ENCODE measurements at places on chromosomes 16 and 17.

GRCh38 chr17:13540546-13540945, 61.2 kb downstream of the HS3ST3A1 start:
- no peak for DNase-seq

DNA sequence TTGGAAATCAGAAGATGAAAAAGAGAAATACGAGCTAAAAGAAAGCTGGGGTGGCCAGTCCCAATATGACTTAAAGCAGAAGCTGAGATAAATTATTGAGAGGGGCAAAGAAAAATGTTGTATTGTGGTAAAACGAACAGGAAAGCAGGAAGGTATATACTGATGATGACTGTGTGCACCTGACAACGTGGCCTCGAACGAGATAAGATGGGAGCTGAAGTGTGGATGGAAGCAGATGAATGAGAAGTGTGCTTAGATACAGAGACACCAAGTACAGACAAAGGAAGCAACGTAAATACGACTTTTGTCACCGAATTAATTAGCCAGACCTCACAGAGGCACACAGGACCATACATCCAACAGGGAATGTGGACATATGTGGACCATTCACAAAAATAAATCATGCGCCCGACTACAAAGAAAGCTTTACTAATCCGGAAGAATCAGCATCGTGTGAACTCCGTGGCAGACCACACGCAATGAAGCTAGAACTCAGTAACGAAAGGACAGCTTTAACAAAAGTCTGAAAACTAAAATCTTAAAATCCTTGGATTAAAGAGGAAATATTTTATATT, 218.7 kb downstream of the RPTOR start:
- no peak for DNase-seq

- DNase-seq = no peak
Observed at GRCh38 chr16:8760021-8760420, 37.4 kb downstream of the TMEM186 start.

DNA sequence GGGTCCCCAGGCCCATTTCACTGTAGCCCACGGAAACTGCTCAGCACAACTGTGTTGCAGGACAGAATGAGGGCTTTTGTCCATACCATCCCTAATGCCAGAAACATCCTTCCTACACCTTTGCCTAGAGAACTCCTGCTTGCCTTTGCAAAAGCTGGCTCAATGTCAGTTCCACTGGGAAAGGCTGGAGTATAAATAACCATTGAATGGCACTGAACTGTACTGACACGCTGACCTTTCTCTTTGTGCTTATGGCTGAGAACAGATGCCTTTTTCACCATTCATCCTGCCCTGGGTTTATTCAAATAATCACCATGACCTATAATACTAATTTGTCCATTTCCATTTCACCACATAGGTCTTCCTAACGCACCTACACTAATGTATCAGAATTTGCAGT, 300.3 kb downstream of the XYLT1 start:
- no peak for DNase-seq

GRCh38 chr16:27181019-27181790, 22.1 kb upstream of the KDM8 start:
- DNase-seq = no peak

- no peak for DNase-seq
Observed at GRCh38 chr17:63516910-63517824, 6.0 kb upstream of the KCNH6 start.

DNA sequence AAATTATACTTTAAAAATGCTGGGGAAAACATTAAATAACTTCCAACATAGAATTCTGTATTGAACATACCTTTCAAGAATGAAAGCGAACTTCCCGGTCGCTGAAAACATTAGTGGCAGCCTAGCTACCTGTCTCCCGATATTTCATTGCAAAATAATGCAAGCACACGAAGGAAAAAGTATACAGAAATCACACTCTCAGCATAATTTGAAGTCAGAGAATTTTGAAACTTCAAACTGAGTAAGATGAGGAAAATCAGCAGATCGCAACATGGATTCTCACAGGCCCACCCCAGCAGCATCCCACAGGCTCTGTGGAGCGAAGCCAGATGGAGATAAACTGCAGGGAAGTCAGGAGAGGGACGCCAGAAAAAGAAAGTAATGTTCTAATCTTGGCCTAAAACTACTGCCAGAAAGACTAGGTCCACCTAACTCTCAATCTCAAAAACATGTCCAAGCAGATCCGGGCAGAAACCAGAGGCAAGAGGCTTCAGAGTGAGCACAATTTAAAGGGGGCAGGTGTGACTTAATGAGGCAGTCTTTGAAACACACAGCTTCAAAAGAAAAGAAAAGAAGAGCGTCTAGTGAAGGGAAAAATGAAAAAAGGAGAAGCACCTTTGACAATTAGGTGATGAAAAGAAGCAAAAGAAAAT, 4.8 kb upstream of the GOSR1 start:
- no peak for DNase-seq

- no peak for DNase-seq
Observed at GRCh38 chr17:18377437-18378204, at the start of gene EVPLL. TSS of gene EVPLL (plus strand) at chr17:18377778. CDS start at chr17:18380938, 3,160 bp downstream.

DNA sequence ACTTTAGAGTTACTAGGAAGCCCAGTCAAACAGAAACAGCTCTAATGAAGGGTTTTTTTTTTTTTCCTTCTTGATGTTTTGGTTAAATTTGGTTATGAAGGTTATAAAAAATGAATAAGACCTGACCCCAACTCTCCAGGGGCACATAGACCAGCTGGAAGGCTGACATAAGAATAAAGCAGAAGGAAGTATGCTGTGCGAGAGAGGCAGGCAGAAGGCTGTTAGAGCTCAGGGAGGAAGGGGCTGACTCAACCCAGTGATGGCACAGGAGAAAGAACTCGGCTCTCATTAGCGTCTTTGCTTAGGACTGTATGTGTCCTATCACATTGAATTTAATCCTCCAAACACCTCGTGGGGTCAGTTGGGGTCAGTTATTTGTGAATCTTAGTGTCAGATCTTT, 474.6 kb downstream of the PMP22 start:
- no peak for DNase-seq

DNA sequence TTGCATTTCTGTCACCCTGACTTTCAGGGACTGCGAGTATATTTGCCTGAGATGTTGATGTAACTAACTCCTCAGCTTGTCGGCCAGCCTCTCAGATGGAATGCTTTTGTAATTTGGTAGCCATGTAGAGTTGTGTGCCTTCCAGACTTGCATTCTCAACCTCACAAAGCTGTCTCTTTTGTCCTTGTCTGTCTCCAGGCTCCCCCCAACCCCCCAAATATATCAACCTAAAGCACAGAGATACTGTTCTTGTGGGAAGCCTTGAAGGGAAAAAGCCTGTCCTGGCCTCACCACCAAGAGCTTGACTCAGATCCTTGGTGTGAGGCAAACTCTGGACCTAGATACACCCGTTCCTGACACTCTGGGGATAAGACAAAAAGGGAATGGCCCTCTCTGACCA, 18.4 kb downstream of the SAP30BP start:
- no peak for DNase-seq

GRCh38 chr16:88558457-88559442, 11.5 kb upstream of the ZC3H18 start:
- no peak for DNase-seq

GRCh38 chr17:181245-182049, at the start of gene DOC2B:
TSS of gene DOC2B (minus strand) at chr17:181650. CDS start at chr17:181479, 171 bp downstream.
- DNase-seq = no peak

DNA sequence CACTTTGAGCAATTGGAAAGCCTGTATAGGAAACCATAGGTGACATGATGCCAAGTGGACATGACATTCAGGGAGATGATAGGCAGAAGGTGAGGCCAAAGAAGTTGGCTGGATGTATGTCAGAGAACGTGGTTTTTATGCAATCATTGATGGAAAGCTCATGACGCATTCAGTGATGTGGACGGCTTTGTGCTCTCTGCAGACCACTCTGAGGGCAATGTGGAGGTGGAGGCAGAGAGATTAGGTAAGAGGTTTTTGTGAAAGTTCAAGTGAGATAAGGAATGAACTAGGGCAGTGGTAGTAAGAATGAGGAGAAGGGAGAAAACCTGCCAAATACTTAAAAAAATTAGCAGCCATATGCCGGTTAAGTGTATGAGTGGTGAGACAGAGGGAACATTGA, 99.0 kb downstream of the PRKCA start:
- no peak for DNase-seq

DNA sequence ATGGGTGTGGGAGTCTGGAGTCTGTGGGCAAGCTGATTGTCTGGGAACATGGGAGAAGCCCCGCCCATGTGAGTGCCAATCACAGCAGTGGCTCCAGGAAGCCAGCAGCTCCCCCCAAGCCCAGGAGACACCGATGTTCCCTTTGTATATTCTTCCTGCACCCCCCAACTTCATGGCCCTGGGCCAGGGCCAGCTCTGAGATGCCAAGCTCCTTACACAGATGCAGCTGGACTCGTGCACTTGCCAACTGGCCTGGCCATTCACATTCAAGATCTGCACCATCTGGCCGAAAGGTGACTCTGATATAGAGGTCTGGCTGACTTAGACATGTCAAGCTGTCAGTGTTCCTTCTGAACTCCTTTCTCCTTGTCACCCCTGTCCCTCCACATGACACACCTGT, 50.5 kb downstream of the CACNG5 start:
- DNase-seq = no peak

- DNase-seq = no peak
Observed at GRCh38 chr17:20008242-20009051, 712 bp upstream of the SPECC1 start.

DNA sequence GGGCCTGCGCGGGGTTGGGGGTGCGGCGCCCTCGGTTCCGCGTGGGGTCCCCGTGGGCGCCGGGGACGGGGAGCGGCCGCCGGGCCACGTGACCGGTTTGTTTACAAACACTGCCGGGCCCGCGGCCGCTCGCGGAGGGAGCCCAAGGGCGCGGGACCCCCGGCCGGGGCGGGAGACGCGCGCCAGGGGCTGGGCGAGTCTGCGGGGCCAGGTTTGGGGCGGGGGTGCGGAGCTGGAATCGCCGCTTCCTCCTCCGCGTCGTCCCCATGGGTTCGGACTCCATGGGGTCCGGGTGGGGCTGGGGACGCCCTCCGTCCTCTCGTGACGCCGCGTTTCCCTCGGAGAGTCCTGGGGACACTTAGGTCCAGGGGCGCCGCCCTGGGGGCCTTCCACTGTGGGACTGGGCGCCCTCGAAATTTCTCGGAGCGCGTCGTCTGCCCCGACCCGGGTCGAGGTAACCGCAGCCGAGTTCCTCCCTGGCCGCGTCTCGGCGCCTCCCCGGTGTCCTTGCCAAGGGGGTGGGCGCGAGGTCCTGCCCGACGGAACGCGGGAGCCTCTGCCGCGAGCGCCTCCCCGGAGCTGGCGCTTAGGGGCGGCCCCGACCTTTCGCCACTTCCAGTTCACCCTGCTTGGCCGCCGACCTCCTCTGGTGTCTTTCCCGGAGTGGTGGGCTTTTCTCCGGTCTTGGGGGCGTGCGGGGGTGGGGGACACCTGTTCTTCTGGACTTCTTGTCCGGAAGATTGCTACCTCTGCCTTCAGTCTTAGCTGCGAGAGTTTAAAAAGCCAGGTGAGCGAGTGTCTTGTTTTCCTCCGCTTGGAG, 684 bp downstream of the YPEL2 start:
- no peak for DNase-seq

- DNase-seq = peak; percentile 86
Observed at GRCh38 chr17:36601303-36602029, at the start of gene MRM1. TSS of gene MRM1 (plus strand) at chr17:36601583. CDS start at chr17:36601811, 228 bp downstream.

DNA sequence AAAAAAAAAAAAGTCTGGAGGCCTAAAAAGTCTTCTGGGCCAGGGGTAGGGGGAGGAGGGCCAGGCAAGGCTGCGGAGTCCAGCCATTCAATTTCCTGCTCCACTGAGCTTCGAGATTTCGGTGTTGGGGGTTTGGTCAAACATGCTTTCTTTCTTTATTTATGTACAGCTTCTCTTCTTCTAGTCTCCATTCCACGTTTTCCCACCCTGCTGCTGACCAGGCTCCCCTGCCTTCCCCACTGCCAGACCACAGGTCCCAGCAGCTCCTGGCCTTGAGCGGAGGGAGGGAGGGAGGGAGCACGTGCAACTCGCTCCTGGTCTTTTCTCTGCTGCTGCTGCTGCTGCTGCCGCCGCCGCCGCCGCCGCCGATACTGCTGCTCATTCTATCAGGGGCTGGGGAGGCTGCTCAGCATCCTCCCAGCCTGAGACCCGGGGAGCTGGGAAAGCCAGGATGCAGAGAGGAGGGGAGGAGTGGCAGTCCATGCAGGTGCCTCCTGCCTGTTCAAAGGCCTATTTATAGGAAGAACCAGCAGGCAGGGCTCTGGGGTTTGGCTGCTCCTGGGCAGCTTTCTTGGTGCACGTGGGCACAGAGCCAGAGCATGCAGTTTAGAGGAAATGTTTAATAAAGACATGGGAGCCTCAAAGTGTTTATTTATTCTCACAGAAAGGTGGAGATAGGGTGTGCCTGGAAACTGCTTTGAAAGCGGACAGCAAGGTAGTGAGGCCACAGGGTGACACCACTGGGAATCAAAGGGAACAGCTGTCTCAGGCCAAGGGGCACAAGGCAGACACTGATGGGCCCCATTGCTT, 23.4 kb upstream of the ZFHX3 start:
- DNase-seq = no peak

GRCh38 chr17:48928876-48929811, 15.5 kb downstream of the SNF8 start:
- DNase-seq = no peak

DNA sequence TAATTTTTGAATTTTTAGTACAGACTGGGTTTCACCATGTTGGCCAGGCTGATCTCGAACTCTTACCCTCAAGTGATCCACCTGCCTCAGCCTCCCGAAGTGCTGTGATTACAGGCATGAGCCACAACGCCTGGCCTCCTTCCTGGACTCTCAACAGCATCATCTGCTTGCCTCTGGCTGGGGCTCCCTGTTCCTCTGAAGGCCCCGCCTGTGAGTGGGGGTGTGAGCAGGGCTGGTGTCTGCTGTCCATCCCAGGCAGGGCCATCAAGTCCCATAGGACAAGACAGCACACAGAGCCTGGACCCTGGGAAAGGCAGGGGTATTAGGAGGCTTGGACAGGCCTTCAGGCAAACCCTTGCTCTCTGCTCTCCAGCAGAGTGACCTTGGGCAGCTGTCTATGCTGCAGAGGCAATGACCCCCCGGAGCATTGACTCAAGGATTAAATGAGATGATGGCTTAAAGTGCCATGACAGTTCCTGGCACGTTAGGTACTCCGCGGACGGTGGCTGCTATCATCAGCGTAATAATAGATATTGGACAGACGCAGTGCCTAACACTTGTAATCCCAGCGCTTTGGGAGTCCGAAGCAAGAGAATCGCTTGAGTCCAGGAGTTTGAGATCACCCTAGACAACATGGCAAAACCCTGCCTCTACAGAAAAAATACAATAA, 19.2 kb downstream of the SCNN1B start:
- no peak for DNase-seq

DNA sequence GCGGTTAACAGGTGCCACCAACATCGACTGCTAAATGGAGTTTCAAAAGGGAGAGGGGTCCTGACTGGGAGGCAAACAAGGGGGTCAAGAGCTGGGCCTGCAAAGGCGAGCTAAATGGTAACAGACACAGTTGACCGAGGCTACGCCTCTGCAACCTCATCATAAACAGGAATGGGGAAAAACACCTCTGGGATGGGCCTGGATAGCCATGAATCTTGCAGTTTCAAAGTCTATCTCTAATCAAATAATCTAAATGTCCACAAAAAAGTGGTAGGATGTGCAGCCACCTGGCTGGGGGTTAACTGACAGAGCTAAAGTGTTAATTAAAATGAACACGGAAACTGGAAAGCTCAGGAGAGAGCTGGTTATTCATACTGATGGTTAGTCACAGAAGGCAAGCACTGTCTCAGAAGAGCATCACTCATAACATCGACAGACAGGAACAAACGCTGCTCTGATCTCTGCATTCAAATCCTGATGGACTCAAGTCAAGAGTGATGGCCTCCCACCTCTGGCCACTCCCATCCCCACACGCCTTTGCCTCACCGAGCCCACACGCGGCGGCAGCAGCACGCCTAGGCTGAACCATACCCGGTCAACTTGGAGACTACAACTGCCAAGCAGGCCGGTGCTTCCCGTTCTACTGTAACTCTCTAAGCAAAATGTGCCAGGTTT, 56.3 kb downstream of the CREBBP start:
- no peak for DNase-seq
